ENCODE measurements at places on chromosomes 6 and 20.

DNA sequence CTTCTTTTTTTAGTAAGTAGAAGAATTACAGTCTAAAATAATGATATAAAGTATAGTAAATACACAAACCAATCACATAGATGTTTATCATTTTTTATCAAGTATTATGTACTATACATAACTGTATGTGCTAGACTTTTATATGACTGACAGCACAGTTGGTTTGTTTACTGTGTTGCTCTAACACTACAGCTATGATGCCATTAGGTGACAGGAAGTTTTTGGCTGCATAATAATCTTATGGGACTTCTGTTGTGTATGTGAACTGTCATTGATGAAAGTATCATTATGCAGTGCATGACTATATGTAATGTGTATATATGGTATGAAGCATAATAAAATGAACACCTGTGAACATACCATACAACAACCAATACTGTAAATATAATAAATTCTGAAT lies 104.0 kb downstream of the ZFAND3 start:
- no peak for DNase-seq

DNA sequence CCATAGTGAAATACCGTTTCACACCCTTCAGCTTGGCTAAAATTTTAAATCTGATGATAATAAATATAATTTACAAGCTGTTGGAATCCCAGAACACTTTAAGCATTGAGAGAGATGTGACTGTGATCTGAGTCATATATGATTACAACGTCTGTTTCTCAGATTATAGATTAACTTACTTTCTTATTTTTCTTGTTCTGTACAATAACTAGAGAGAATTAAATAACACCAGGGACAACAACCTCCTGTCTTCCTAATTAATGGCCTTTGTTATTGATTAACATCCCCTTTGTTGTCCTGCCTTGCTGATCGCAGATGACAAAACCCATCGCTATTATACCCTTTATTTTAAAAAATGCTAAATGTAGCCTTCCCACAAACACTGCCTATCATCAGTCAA lies 87.8 kb upstream of the EZR start:
- no peak for DNase-seq

DNA sequence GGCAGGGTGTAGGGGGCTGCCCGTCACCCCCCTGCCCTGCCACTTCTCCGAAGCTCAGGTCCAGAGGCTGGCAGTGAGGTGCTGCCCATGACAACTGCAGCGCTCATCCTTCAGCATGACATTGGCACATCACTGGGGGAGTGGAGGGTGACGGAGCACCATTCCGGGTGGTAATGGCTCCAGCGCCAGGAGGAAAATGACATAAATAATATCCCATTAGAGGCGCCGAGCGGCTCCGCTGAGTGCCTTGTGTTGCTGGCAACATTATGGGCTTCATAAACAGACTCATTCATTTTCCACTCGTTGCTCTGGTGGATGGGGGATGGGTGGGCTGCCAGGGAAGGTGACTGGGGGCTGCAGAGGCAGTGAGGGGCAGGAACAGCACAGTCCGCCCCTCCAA lies 56.9 kb upstream of the CTNNBL1 start:
- DNase-seq: no peak

DNA sequence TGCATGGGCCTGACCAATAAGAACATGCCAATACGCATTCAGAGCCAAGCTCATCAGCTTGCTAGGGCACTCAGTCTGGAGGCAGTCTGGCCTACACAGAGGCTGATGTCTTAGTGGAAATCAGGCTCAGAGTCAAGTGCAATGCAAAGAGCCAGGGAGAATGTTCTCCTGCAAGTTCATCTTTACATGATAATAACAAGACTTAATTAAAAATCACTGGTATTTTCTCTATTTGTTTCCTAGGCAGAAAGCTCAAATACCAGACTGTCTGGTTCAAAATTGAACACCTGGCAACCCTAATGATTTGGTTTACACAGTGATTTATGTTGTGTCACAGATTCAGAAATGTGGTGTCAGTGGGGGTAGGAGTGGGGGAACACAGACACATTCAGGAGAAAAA lies 689.3 kb upstream of the FLRT3 start:
- no peak for DNase-seq

GRCh38 chr20:20497242-20497978 lies 129.5 kb downstream of the INSM1 start:
- DNase-seq: no peak

- no peak for DNase-seq
Measured at GRCh38 chr6:83868639-83869038, 9.2 kb downstream of the CYB5R4 start.

- DNase-seq: no peak
Measured at GRCh38 chr20:4060856-4061695, 45.7 kb upstream of the RNF24 start.

DNA sequence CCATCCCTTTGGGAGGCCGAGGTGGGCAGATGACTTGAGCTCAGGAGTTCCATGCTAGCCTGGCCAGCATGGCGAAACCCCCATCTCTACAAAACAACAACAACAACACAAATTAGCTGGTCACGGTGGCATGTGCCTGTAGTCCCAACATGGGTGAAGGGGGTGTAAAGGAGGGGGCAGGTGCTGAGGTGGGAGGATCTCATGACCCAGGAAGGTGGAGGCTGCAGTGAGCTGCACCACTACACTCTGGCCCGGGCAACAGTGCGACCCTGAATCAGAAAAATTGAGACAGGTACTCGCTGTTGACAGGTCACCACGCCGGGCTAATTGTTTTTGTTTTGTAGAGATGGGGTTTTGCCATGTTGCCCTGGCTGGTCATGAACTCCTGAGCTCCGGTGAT lies 4.2 kb downstream of the SCAF8 start:
- no peak for DNase-seq

GRCh38 chr6:12845224-12846004 lies 128.8 kb downstream of the PHACTR1 start:
- DNase-seq: no peak

DNA sequence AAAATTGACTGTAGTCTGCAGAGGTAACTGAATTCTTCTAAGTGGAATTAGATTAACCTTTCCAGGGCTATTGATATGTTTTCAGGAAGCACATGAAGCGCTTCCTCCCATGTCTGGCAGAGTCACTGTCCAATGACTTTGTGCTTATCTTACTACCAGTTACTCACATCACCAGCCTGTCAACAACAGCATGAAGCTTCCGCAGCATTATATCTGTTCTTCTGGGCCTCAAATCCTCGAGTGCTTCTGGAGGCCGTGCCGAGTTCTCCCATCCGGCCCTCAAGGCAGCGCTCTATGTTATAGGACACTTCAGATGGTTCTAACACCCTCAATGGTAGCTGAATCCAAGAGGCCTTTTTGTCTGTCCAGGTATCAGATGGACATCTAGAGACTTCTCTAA lies 33.2 kb downstream of the PSMG4 start:
- DNase-seq: no peak

- no peak for DNase-seq
Measured at GRCh38 chr6:164040994-164041393, 626.5 kb downstream of the QKI start.

GRCh38 chr6:71887744-71888230 lies 1.4 kb downstream of the RIMS1 start:
- no peak for DNase-seq

GRCh38 chr20:48215536-48215935 lies 430.3 kb upstream of the SULF2 start:
- no peak for DNase-seq

DNA sequence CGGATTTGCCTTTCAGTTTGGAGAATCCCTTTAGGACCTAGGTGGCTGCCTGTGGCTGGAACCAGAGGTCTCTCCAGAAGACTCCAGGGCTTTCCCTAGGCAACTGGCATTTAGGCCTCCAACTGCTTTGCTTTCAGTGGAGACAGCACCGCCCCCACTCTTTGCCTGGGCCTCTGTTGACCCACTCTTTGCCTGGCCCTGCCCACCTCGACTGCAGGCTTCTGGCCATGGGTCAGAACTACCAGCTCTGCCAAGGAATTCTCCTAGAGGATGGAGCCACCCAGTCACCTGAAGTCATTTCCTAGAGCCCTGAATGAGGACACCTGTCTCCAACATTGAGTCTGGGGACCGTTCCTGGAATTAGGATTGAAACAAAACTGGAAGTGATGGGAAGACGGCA lies 439.0 kb upstream of the CDH4 start:
- no peak for DNase-seq

GRCh38 chr6:71157345-71157744 lies 131.3 kb upstream of the OGFRL1 start:
- DNase-seq: no peak

GRCh38 chr6:29521006-29521680 lies 33.4 kb upstream of the MAS1L start:
- DNase-seq: no peak

GRCh38 chr6:79713701-79714322 lies 82.7 kb downstream of the SH3BGRL2 start:
- no peak for DNase-seq

DNA sequence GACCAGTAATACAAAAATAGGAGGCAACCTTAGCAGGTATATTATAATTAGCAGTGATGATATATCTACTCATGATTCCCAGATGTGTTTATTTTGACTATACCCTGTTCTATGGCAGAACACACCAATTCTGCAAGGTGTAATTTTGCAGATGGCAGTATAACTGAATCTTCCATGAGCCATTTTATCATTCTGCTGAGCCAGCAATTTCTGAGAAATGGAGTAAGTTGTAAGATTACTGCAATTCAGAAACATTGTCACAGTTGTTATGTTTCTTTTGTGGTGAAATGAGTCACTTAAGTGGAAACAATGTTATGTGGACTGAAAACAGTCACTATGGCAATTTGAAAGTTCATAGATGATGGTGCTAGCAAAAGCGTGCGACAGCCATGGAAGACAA lies 63.7 kb upstream of the RIMS1 start:
- DNase-seq: no peak

GRCh38 chr6:8707956-8708772 lies 272.8 kb upstream of the SLC35B3 start:
- DNase-seq: no peak

DNA sequence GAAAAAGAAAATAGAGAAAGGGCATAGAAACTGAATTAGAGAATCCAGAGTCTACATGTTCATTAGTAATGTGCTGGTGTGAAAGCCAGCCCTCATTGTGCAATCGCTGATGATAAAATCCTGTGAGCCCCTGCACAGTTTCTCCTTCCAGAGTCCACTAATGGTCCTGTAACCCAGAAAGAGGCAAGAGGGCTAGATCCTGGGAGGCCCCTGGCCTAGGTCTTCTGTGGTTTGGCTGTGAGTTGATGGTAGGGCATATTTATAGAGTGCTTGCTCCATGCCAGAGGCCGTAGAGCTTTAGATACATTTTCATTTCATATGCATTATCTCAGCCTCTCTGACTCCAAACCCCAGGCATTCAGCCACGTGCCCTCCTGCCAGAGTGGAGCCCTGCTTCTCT lies 94.9 kb upstream of the MTHFD1L start:
- no peak for DNase-seq

GRCh38 chr6:157058574-157058973 lies 264.7 kb downstream of the TMEM242 start:
- no peak for DNase-seq

- no peak for DNase-seq
Measured at GRCh38 chr20:62717933-62718332, 9.3 kb downstream of the NTSR1 start.

- no peak for DNase-seq
Measured at GRCh38 chr6:146898069-146898887, 299.5 kb downstream of the ADGB start.

Measured in AG04449 (cell line).